ENCODE measurements at places on chromosomes 7 and 10.

- DNase-seq: no peak
Measured at GRCh38 chr10:661597-662222, 27.8 kb downstream of the DIP2C start.

DNA sequence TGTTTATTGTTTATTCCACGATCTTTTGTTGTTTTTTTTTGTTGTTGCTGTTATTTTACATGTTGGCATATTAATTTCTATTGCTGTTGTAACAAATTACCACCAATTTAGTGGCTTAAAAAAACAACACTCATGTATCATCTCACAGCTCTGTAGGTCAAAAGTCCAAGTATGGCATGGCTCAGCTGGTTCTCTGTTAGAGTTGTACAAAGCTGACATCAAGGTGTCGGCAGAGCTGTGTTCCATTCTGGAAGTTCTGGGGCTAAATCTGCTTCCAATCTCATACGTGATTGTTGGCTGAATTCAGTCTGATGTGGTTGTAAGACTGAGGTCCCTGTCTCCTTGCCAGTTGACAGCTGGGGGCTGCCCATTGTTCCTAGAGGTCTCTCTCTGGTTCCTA is 60.2 kb upstream of the FAM133B start:
- no peak for DNase-seq

GRCh38 chr10:111297351-111297848 is 220.6 kb downstream of the ADRA2A start:
- no peak for DNase-seq

DNA sequence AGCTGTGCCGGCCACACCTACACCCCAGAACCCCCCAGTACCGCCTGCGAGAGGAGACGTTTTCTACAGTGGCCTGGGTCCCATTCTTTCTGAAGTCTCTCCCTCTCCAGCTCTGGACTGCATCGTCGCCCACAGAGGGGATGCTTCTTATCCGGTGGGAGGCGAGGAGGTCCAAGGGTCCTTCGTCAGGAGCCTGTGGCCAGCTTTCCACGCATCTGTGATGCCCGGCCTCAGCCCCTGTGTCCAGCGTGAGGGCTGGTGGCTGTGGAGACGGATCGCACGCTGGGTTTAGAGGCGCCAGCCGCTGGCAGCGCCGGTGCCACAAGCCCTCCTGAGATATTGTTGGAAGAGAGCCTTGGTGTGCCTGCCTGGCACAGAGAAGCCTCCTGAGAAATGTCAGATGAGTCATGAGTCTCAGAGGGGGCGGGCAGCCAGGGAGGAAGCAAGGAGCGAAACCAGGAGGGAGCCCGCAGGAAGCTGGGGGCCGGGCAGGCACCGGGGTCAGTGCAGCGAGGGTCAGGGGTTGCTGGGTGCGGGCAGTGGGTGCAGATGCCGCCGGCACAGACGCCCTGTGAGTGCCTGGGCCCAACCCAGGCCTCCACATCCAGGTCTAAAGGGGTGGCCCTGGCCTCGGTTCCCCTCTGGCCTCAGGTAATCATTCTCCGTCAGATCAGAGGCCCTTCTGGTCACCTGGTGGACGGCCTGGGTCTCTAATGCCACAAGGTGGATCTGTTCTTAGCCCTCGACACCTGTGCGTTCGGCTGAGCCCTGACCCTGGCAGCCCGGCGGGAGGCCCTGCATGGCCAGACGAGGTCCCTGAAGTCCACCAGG is 86.0 kb upstream of the DIP2C start:
- no peak for DNase-seq

- DNase-seq: no peak
Measured at GRCh38 chr10:69139961-69140360, 16.0 kb downstream of the VPS26A start.

DNA sequence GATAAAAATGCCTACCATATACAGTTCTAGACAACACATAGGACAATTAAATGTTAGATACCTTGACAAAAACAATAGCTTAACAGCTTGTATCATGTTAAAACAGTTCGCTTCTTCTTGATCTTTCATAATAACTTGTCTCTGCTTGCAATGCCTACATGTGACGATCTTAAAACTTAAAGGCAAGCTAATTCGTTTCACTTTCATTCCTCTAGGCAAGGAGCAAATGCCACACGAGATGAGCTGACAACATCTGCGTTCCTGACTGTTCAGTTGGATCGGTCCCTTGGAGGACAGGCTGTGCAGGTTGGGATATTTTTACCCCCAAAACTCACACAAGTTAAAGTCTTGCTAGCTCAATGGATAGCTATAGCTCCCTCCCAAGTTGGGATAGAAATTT is 51.6 kb upstream of the ARL4A start:
- DNase-seq: no peak

GRCh38 chr7:35694161-35694783 is 663 bp downstream of the HERPUD2 start:
- no peak for DNase-seq

- DNase-seq: no peak
Measured at GRCh38 chr7:158328376-158329013, 259.1 kb downstream of the PTPRN2 start.

GRCh38 chr10:89351780-89352597 is 24.2 kb downstream of the IFIT3 start:
- DNase-seq: no peak

DNA sequence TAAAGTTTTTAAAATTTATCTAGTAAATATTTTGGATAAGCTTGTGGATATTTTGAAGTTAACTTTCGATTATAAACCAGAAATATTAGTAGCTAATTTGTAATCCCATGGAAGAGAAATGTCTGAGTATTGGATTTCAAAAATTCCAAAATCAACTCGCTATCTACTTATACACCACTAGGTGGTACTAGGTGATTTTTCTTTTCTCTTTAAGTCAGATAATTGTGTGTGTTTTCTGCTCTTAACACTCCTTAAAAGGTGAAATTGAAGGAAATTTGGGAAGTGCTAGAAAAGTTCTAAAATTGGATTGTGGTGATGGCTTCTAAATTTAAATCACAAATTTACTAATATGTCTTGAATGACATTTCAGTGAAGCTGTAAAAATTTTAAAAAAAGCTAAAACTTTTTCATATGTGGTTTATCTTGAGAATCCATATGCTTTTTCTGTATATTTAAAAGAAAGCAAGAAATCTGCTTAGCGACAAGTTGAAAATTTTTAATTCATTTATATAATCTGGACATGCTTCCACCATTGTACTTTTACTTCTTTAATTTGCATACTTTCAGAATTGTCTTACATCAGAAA is 90.2 kb downstream of the IPMK start:
- no peak for DNase-seq

- DNase-seq: no peak
Measured at GRCh38 chr7:128733278-128733645, 5.9 kb upstream of the CALU start.

DNA sequence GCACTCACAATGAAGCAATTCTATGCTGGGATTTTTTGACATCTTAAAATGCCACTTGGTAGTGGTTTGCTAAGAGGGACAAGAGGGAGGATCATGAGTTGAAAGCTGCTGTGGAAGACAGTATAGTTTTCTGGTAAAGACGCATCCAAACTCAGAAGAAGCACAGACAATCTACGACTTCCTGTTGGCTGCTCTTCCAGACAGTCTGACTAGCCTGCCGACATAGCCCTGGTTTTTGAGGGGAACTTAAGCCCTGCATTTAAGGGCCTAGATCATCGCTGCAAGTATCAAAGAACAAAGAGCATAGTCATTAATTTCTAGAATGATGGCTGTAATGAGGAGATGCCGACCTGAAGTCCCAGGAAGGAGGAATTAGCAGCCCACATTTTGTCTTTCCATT is 99.9 kb upstream of the IKZF1 start:
- no peak for DNase-seq

- no peak for DNase-seq
Measured at GRCh38 chr7:35617041-35617440, 77.9 kb downstream of the HERPUD2 start.
